Endothelial cell (in vitro differentiated cells): ENCODE measurements at places on chromosomes 16 and 17. TPM values are rescaled to one million over a fixed set of nuclear protein-coding genes. Genes with fewer than 3 reads are reported as not detected.

GRCh38 chr17:57102122-57102521 lies 17.1 kb downstream of the AKAP1 start:
- no peak overlapping the region for H3K27ac ChIP-seq
- DNase-seq = no peak
- H3K36me3 ChIP-seq = peaks cover 4% of the 10 kb centered on the region
- no peak overlapping the region for H3K4me3 ChIP-seq
- H3K4me1 ChIP-seq = no peaks in the 10 kb centered on the region
- H3K27me3 ChIP-seq = peaks cover 8% of the 10 kb centered on the region

CCL4 gene
- total RNA-seq = not detected

- H3K27ac ChIP-seq = peak overlapping the region; percentile 20
- DNase-seq = peak; percentile 8
- no peaks in the 10 kb centered on the region for H3K36me3 ChIP-seq
Observed at GRCh38 chr17:14427900-14428647, 127.2 kb downstream of the HS3ST3B1 start.

TMC7 gene
- 16.9 TPM for total RNA-seq

DNA sequence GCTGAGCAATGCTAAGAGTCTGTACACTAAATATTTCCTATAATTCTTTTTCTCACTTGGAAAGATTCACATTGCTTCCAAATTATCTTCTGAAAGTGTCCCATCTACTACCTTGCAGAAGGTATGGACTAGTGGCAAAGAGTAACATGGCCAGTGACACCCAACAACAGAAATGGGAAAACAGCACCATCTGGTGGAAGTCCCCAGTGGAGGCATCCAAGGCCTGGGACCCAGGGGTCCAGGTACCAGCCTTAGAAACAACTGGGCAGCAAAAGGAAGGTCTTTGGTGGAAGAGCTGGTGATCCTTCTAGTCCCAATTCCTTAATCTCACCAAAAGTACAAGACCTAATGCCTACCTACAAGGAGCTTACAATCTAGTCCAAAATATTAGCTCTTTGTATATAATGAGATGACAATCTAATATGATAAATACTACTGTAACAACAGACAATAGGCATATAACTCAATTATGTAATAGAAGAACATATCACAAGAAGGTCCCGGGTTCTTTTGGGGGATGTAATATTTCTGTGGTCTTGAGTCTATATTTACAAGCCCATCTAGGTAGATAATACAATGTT lies 55.3 kb downstream of the SKAP1 start:
- DNase-seq = peak; percentile 37
- H3K27ac ChIP-seq = no peak overlapping the region
- no peaks in the 10 kb centered on the region for H3K4me1 ChIP-seq
- peaks cover 3% of the 10 kb centered on the region for H3K27me3 ChIP-seq
- H3K36me3 ChIP-seq = no peaks in the 10 kb centered on the region
